ENCODE measurements at places on chromosomes 7 and 10.

- DNase-seq, result no peak
Observed at GRCh38 chr10:78053211-78053868, 19.7 kb downstream of the RPS24 start.

GRCh38 chr10:76624470-76624869 is 1013.1 kb downstream of the KCNMA1 start:
- no peak for DNase-seq

- DNase-seq, result no peak
Observed at GRCh38 chr10:50324046-50324445, 72.7 kb upstream of the ASAH2 start.

GRCh38 chr7:142876236-142876960 is 9.1 kb downstream of the TRPV6 start:
- DNase-seq, result no peak

- DNase-seq, result no peak
Observed at GRCh38 chr7:112887976-112888375, 97.8 kb upstream of the TMEM168 start.

DNA sequence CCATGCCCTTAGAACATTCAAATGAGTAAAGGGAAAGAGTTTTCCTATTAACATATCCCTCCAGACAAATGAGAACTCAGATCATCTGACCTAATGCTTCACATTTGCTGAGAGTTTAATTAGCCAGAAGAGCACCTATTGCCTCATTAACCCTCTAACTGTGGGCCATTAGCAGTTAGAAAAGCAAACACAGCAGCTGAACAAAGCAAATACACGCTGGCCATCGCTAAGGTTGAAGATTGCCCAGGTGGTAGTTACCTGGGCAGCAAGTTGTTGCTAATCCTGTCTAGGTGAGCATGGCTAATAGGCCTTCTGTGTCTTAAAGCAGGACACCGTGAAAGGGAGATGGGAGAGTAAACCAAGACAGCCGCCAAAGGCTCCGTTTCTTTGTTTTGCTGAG is 49.9 kb upstream of the UCN3 start:
- peak; percentile 54 for DNase-seq

DNA sequence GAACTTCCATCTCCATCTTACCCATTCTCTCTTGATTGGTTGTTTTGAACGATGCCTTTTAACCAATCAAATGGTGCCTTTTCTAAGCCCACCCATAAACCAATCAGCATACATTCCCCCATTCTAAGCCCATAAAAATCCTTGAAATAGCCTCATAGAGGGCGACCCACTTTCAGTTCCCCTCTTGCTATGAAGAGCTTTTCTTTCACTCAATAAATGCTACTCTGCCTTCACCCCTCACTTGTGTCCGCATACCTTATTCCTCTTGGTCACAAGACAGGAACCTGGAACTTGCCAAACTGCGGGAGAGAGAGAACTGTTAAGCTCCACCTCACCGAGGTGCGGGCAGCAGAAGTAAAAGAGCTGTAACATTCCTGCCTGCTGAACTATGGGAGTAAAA is 1602.0 kb upstream of the LRRTM3 start:
- no peak for DNase-seq

DNA sequence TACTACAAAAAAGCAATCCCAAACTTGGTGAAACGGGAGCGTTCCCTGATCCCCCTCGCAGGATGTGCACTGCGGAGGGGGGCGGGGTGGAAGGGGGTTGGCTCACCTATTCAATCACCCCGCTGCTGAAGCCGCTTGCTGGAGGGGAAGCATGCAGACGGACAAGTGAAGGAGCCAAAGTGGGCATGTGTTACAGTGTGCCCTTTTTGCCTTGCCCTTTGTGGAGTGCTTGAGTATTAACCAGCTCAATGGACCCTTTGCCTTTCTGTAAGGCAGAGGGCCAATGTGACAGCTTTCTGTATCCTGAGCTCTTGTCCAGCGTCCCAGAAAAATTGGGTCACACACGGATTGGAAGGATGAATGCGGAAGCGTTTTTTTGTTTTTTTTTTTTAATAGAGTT is 348.9 kb upstream of the NPSR1 start:
- DNase-seq, result no peak

- no peak for DNase-seq
Observed at GRCh38 chr10:75011221-75011620, 100.2 kb upstream of the SAMD8 start.

DNA sequence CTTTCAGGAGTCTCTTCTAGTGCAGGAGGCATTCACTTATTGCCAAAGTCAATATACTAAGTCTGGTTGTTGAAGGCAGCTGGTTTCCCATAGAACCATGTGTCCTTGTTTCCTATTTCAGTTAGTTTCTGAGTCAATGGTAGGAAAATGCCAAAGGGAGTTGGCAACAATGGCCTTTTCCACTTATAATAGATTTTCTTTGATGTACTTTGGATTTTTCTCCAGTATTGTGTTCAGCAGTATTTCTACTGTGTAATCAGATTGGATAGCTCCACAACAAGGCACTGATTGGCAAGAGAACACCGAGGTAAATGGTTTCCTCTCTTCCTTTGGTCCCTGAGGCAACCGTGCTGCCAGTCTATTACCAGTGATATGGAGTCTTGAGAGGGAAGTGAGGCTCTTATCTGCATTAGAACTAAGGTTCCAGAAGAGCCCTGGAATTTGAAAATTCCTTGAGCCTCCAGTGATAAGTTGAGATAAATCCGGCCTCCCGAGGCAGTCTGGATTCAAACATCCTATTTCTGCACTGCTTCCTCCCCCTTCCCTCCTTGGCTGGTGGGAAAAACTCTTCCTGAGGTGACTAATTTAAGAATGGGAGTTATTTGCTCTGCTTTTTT is 7.9 kb upstream of the SEPTIN7 start:
- peak; percentile 79 for DNase-seq
